Suprapubic skin (tissue), 4 donors: ENCODE measurements at places on chromosomes 16 and 17. TPM values are rescaled to one million over a fixed set of nuclear protein-coding genes. Genes with fewer than 3 reads are reported as not detected.

DNA sequence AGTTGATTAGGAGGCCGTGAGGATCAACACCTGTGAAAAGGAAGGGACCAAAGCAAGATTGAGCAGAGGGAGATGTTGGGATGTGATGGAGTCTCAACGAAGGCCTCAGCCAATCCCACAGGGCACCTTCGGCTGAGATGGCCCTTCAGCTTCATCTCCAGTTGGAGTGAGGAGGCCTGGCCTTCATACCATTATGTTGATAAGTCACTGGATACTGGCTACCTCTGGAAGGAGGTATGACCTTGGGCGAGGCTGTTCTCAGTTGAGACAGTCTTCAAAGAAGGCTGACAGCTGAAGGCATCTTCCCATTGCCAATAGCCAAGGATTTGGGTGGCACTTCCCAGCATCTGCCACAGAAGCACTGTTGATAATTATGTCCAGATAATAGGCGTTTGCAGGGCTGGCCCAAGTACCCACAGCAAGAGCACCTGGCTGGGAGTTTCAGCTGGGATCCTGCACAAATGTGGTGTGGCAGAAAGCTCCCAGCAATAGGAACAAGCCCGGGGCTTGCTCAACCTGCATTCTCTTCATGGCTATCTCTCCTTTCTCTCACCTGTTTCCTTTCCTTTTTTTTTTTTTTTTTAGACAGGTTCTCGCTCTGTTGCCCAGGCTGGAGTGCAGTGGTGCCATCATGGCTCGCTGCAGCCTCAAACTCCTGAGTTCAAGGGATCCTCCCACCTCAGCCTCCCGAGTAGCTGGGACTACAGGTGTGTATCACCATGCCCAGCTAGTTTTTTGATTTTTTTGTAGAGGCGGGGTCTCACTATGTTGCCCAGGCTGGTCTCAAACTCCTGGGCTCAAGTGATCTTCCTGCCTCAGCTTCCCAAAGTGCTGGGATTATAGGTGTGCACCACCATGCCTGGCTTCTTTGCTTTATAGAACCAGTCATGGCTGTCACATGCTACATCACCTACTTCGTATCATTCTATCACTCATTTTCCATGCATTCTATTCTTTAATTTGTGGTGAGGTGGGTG is 18.2 kb upstream of the MAP3K14 start:
- no peak overlapping the region for H3K4me3 ChIP-seq
- no peaks in the 10 kb centered on the region for H3K36me3 ChIP-seq
- H3K27ac ChIP-seq, result no peak overlapping the region
- H3K27me3 ChIP-seq, result no peaks in the 10 kb centered on the region
- H3K4me1 ChIP-seq, result peaks cover 14% of the 10 kb centered on the region

Gene SPNS2
- 47.0 TPM for total RNA-seq

Gene SRCAP
- 44.8 TPM for total RNA-seq

DNA sequence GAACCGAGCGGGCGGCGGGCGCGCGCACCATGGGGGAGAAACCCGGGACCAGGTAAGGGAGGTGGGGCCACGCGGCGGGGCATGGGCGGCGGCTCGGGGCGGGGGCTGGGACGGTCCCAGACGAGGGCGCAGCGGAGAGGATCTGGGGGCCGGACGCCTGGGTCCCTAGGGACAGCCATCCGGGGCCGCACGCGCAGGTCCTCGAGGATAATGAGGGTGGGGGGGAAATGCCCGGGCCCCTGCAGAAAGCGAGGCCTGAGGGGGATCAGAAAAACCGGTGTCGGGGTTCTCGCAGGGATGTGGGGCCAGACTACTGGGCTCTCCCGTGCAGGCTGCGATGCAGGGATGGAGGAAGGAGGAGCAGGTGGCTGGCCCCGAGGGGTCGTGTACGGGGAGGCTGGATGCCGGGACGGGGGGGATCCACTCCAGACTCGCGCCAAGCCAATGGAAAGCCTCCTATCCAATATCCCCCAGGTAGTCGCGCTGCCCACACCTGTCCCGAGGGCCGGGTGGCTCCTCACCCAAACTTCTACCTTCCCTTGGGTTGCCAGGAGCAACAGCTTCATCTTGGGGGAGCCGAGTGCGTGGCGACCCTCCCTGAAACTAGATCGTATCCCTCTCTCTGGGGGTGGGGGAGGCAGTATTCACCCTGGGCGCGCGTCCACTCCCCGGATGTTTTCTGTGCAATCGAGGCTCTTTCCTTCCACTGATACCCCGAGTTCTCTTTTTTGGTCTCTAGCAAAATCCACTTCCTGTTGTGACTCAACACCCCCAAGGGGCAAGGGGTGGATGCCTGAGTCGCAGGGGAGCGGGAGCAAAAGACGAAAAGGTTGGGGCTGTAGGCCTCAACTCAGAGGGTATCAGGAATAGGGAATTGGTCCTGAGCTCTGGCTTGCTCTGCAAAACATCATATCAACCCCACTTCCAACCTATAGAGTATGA is 532 bp downstream of the ARRB2 start:
- H3K27me3 ChIP-seq, result no peaks in the 10 kb centered on the region
- DNase-seq, result no peak
- H3K27ac ChIP-seq, result peak overlapping the region; percentile 67

DNA sequence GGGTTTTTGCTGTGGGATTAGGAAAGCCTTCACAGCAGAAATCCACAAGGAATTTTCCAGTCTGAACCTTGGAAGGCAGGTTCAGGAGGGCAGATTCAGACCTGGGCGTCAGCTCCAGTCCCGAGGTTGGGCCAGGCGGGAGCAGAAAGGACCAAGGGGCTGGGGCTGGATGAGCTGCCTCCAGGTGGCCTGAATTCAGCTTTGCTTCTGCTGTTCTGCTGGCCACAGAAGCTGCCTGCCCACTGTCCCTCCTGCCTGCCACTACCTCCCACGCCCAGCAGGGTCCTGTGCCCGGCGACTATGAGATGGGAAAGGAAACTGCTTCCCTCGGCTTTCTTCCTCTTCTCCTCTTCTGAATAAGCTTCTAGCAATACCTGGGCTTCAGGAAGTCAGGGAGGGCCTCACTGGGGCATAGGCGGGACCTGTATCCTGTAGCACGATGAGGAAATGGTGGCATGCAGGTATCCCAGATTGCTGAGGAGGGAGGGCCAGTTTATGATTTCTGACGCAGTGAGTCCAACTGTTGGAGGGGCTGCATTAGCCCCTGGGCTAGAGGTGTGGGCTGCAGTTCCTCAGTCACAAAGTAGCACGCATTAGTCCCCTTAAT is 18.4 kb downstream of the TBX4 start:
- peaks cover 5% of the 10 kb centered on the region for H3K27me3 ChIP-seq
